ENCODE measurements at places on chromosomes 7 and 10.

DNA sequence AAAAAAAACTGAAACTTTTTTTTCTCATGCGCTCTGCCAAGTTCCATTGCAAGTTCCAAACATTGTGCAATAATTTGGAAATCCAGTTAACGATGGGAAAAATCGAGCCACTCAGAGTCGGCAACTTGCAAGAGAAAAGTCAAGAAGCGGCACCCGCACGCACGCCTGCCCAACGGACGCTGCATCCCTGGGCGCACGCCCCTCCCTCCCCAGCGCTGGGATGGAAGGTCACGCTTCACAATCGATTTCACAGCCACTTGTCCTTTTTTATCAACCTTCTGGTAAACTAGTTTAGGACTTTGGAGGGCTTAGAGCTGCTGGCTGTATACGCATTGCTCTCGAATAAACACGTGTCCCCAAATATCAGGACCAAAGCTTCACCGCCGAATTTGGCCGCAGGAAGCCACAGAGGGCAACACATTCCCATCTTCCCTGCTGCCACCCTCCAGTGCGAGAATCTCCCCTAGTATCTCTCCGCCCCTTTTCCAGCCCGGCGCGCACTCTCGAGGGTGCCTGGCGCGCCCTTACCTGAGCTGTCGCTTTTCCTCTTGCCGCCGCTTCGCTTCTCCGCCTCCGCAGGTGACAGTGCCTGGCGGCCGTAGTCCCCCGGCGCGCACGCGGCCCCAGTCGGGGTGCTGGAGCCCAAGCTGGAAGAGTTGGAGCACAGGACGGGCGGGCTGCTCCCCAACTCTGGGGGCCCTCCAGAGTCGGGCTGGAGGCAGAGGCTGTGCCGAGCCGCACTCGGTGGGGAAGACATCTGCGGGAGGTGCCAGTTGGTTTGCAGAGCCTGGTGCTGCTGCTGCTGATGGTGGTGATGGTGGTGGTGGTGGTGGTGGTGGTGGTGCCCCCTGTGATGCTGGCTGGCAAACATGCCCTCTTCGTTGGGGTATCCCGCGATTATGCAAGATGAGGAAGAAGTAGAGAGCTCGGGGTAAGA lies 857 bp downstream of the MEOX2 start:
- DNase-seq, result no peak

DNA sequence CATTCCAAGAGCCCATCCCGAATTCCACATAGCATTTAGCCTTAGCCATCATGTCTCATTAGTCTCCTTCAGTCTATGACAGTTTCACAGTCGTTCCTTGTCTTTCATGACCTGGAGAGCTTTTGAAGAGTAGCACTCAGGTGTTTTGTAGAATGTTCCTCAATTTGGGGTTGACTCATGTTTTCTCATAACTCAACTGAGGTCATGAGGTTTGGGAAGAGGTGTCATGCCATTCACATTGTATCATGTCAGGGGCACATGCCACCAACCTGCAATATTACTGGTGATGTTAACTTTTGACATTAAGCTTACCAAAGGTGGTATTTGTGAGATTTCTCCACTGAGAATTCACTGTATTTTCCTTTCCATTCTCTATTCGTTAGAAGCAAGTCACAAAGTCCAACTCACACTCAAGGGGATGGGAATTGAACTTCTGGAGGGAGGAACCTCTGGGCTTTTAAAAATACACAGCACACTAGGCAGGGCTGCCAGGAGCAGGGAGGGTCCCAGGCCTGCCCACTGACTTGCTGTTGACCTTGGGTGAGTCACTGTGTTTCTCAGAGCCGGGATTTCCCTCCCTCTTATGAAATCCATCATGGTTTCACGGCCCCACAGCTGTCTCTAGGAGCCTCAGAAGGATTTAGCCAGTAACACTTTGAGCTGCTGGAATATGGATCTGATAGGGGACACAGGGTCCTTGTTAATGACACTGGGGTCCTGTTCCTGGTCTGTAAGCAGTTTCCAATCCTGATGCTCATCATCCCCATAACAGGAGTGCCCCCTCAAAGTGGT lies 74.4 kb upstream of the TCF7L2 start:
- DNase-seq, result no peak

GRCh38 chr7:124444696-124445480 lies 320.7 kb downstream of the GPR37 start:
- DNase-seq, result no peak

DNA sequence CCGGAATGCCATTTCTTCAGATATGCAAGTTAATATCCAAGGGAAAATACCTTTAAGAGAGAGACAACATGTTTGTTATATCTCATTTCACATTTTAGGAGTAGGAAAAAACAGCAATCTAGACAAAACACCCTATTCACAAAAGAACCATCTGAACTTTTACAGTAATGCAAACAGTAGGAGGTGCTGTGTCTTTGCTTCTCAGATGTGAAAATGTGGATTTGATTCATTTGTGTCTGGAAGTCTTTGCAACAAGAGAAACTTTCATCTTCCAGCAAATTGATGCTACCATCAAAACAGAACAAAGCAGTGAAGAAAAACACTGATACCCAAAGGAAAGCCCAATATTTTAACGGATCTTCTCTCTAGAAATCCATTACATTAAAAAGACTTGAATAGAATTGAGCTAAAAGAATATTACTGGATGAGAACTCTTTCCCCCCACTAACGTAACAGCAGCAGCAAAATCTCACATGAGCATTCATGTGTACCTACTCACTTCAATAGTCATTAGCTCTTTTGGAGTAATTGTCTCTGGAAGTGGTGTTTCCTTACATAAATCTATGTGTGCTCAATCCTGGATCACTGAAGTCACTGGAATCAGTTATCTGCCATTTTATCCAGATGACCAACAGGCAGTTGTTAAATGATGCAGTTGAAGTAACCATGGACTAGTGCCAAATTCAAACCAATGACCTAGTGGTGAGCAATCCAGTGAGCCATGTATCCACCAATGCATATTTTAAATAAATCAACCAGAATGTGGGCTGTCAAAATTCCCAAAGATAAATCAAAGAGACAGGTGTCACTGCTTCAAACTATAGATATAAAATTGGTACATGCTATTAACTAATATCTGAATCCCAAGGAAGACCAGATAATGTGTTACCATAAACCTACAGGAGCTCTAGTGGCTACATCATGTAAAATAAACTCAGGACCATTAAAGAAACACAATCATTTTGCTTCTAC lies 1.8 kb downstream of the SEMA3C start:
- no peak for DNase-seq

GRCh38 chr7:7581531-7582179 lies 15.0 kb downstream of the MIOS start:
- DNase-seq, result no peak

- DNase-seq, result no peak
Observed at GRCh38 chr10:115972426-115972825, 300.6 kb downstream of the GFRA1 start.

DNA sequence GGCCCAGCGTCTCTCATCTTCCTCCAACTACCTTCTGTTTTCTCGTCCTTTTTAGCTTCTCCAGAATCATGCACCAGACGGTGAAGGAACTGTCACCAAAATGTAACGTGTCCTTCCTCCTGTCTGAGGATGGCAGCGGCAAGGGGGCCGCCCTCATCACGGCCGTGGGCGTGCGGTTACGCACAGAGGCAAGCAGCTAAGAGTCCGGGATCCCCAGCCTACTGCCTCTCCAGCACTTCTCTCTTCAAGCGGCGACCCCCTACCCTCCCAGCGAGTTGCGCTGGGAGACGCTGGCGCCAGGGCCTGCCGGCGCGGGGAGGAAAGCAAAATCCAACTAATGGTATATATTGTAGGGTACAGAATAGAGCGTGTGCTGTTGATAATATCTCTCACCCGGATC lies 15.8 kb downstream of the TACR2 start:
- DNase-seq, result no peak

GRCh38 chr10:49605216-49605938 lies 4.7 kb upstream of the SLC18A3 start:
- DNase-seq, result no peak

DNA sequence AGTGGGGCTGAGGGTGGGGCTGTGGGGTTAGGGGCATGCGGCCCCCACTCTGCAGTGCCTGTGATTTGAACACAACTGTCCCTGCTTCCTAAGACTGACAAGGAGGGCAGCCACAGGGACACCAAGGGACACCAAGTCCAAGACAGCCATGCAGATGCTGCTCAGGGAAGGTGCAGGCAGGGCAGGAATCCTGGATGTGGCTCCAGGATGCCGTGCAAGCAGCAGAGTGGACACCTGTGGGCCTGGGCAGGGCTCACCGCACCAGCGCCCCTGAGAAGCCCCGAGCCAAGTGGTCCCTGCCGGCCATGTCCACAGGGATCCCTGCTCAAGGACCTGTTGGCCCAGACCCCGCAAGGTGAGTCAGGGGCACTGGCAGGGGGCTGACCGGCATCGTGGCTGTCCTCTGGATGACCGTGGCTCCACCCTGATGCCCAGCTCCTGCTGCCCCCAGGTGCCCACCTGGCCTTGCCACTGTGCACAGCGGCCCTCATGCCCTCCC lies 58.5 kb downstream of the STK32C start:
- DNase-seq, result no peak

DNA sequence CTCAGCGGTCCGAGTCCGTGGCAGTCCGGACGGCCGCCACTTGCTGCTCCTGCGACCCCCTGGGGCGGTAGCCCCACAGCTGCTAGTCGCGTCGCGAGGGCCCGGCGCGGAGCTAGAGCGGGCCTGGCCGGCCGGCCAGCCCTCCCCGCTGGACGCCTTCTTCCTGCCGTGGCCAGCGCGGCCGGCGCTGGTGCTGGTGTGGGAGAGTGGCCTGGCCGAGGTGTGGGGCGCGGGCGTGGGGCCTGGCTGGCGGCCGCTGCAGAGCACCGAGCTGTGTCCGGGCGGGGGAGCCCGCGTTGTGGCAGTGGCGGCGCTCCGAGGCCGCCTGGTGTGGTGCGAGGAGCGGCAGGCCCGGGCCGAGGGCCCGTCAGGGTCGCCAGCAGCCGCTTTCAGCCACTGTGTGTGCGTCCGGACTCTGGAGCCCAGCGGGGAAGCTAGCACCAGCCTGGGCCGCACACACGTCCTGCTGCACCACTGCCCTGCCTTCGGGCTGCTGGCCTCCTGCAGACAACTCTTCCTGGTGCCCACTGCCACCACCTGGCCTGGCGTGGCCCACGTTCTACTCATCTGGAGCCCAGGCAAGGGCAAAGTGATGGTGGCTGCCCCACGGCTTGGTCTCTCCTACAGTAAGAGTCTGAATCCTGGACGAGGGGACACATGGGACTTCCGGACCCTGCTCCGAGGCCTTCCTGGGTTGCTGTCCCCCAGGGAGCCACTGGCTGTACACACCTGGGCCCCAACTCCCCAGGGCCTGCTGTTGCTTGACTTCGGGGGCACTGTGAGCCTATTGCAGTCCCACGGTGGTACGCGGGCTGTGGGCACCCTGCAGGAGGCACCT lies 631 bp downstream of the HPS6 start:
- DNase-seq, result no peak

DNA sequence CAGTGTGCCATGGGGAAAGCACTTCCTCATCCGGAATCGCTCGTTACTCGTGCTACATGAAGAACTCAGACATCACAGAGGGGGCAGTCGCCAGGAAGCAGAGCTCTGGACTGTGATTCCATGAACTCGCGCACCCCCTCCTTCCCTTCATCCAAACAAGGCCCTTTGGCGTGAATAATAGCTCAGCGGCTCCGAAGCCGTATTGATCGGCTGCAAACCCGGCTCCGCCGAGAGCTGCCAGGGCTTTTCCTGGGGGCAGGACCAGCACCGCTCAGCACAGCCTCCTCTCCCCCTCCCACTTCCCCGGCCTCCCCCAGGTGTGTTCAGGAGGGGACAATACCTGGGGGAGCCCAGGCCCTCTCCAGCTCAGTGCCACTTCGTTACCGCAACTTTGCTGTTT lies 129.0 kb upstream of the TCF7L2 start:
- DNase-seq, result no peak

GRCh38 chr10:119616882-119617570 lies 20.3 kb upstream of the TIAL1 start:
- no peak for DNase-seq

DNA sequence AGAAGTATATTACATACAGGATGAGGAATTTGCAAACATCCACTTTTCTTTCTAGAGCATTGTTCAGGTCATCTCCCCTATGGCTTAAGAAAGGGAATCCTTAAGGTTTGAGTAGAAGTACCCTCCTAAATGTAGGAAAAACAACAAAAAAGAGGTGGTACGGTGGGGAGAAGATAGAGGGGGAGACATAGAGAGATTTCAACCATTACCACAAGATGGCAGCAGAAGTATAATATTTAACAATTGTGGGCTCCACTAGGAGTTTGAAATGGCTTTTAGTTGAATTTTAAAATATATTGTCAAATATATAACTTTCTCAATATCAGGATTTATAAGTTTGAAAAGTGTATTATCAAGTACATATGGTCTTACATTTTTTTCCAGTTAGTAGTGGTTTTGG lies 72.7 kb upstream of the PRKG1 start:
- DNase-seq, result no peak

DNA sequence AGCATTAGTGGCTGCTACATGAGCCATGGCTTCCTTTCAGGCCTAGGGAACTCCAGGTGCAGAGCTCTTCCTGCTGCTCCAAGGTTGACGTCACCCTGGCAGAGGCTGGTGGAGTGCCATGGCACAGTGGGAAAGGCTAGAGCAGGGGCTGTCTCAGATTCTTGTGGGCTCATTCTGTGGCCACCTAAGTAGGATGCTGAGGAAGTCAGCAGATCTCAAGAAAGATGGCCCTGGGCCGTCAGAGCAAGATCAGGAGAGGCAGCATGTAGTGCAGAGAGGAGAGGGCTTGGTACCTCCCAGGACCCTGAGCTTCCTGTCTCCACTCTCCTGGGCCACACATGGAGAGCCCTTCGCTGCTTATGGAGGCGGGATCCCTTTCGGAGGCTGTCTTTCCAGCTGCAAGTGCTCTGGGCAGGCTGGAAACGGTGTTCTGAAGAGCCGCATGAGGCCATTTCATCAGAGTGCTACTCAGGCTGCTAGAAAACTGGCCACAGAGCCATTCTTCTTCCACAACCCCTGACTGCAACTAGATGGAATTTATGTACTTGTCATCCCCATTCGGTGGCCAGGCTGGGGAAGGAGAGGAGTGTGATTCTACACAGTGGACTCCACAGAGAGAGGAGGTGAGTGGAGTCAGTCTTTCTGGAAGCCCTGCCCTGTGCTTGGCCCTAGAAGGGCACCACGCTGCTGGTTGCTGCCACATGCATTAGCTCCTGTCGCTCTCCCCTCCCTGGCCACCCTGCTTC lies 304.2 kb downstream of the RPS24 start:
- no peak for DNase-seq

DNA sequence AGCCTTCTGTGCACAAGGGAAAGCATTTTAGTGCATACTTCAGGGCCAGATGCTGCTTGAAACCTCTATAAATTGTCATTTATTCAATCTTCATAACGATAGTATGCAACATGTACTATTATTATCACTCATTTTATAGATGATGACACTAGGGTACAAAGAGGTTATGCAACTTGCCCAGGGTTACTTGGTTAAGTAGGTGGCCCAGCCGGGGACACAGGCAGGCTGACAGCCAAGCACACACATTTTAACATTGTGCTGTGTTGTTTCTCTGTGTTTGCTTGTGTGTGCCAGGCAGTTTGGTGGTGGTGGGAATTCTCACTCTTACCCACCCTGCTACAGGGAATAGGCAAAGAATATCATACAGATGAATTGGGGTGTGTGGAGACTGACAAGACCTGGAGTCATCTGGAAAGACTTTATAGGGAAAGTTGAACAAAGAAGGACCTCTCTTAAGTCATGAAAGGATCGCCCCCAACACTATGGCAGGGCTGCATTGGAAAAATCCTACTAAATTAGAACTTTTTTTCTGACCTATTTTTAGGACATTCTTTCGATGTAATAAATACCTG lies 98.9 kb downstream of the MKX start:
- DNase-seq, result no peak
